Glutamatergic neuron (in vitro differentiated cells): ENCODE measurements at places on chromosomes 4 and X. TPM values are rescaled to one million over a fixed set of nuclear protein-coding genes. Genes with fewer than 3 reads are reported as not detected.

DNA sequence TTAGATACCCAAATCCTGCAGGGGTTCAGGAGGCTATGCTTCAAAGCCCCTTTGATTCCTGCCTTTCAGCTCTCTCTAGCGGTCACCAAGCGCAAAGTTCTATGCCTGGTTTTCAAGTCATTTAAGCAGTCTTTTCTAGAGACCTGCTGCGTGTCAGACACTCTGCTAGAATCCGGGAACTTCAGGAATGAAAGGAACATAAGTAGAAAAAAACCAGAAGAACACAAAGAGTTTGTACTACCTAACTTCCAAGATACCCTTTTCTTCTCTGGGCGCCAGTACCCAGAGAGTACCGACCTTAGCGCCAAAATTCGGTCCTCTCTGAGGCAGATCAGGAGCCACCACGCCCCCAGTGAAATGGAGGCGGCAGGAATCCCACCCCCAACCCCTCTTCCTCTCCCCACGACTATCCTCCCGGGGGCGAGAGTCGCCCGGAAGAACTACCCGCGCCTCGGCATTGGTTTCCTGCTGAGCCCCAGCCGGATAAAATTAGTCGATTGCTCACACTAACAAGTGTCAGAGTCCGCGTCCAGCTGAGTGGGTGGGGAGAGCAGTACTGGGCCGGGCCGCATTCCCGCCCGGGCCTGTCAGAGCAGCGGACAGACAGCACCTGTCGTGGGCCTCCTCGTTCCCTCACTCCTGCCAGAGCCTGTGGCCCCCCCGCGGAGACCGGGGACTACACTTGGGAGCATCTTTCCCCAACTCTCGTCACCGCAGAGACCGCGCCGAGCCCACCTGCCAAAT, 78.8 kb downstream of the RLIM start:
- peak overlapping the region; percentile 71 for H3K4me3 ChIP-seq
- DNase-seq, result peak; percentile 24
- H3K36me3 ChIP-seq, result no peaks in the 10 kb centered on the region

GRCh38 chr4:64857815-64858214, 448.6 kb upstream of the TECRL start:
- DNase-seq, result no peak
- peak overlapping the region; percentile 20 for H3K27ac ChIP-seq
- H3K36me3 ChIP-seq, result no peaks in the 10 kb centered on the region
- peaks cover 12% of the 10 kb centered on the region for H3K4me1 ChIP-seq
- H3K4me3 ChIP-seq, result peak overlapping the region; percentile 72

GRCh38 chr4:25635501-25635900, 20.1 kb upstream of the SLC34A2 start:
- H3K27me3 ChIP-seq, result no peaks in the 10 kb centered on the region
- H3K4me1 ChIP-seq, result no peaks in the 10 kb centered on the region
- DNase-seq, result no peak
- H3K4me3 ChIP-seq, result no peak overlapping the region
- H3K36me3 ChIP-seq, result peaks cover 3% of the 10 kb centered on the region

The NRK gene
- 0.29 TPM for total RNA-seq

The PRIMPOL gene
- total RNA-seq, result 12.8 TPM

GRCh38 chrX:119729408-119730201, 28.8 kb upstream of the SOWAHD start:
- H3K27ac ChIP-seq, result no peak overlapping the region
- H3K4me3 ChIP-seq, result no peak overlapping the region
- H3K4me1 ChIP-seq, result no peaks in the 10 kb centered on the region
- DNase-seq, result peak; percentile 49
- H3K36me3 ChIP-seq, result no peaks in the 10 kb centered on the region

DNA sequence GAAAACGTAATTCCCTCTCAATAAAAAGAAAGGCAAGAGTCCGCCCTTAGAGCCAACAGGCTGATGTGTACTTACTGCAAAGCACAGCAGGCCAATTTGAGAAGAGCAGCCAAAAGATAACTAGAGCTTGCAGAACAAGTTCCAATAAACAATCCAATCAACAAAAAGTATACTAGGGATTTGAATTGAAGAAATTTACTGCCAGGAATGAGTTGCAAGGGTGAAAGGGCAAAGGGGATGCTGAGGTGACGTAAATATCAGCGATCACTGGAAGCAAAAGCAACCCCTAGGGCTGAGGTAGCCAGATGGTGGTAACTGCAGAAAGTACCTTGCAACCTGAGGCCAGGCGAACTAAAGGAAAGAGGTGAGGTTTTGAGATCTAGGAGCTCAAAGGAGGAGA, 152.1 kb upstream of the TENM3 start:
- H3K4me3 ChIP-seq, result no peak overlapping the region
- DNase-seq, result no peak
- peaks cover 23% of the 10 kb centered on the region for H3K4me1 ChIP-seq
- H3K36me3 ChIP-seq, result no peaks in the 10 kb centered on the region
- H3K27me3 ChIP-seq, result peaks cover 3% of the 10 kb centered on the region

- peaks cover 6% of the 10 kb centered on the region for H3K4me1 ChIP-seq
- H3K27ac ChIP-seq, result no peak overlapping the region
- no peaks in the 10 kb centered on the region for H3K27me3 ChIP-seq
Observed at GRCh38 chr4:118941799-118942198, 53.1 kb downstream of the SYNPO2 start.

DNA sequence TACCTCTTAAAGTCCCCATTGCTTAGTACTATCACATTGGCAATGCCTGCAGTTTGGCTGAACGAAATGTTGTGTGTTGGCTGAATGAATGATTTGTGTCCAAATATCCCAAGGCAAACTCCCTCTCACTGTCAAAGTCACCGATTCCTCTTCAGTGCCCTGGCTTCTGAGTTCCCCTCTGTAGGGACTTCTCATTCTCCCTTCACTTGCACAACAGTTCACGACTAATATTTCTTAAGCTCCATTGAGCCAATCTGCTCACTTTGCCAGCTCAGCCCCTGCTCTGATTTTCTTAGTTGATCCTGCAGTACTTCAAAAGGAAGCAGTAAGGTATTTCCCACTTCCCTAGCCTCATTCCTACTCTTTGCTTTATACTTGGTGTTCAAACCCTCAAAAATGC, 21.9 kb upstream of the PACRGL start:
- H3K27ac ChIP-seq, result no peak overlapping the region
- no peak overlapping the region for H3K4me3 ChIP-seq
- no peak for DNase-seq
- H3K4me1 ChIP-seq, result peaks cover 8% of the 10 kb centered on the region

DNA sequence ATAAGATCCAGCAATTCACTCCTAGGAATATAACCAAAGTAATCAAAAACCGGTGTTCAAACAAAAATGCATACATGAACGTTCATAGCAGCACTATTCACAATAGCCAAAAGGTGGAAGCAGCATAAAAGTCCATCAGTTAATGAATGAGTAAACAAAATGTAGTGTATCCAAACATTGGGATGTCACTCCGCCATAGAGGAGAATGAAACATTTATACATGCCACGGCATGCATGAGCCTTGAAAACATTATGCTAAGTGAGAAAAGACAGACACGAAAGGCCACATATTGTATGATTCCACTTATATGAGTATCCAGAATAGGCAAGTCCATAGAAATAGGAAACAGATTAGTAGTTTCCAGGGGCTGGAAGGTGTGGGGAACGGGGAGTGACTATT, 11.0 kb upstream of the PDLIM3 start:
- DNase-seq, result no peak
- peaks cover 4% of the 10 kb centered on the region for H3K4me1 ChIP-seq
- H3K27me3 ChIP-seq, result no peaks in the 10 kb centered on the region

DNA sequence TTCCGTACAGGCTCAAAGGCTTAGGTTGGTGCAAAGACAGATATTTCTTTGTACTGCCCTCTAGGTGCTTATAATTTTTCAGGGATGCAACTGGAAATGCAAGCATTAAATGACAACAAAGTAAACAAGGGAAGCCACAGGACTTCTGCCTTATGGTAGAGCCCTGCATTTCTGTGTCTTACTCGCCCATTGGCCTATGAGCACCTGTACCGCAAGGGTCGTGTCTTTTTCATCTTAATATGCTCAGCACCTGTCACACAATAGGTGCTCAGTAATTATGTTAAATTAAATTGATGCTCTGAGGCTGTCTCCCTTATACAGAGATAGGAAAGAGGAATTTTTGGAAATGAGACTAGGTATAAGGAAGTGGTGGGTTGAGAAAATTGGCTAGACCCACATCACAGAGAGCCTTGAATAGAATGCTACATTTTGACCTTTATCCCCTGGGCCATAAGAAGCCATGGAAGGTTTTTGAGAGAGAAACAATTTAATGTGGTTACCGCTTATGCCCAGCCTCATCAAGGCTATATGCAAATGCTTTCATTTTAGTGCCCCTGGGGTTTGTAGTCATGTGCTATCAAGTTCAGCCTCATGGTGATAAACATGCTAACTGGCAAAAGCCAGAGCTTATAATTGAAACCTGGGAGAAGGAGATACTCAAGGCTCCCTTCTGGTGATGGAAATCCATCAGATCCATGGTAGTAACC, 16.3 kb downstream of the VSIG4 start:
- no peak overlapping the region for H3K4me3 ChIP-seq
- no peak for DNase-seq

The IL13RA2 gene
- total RNA-seq, result not detected

DNA sequence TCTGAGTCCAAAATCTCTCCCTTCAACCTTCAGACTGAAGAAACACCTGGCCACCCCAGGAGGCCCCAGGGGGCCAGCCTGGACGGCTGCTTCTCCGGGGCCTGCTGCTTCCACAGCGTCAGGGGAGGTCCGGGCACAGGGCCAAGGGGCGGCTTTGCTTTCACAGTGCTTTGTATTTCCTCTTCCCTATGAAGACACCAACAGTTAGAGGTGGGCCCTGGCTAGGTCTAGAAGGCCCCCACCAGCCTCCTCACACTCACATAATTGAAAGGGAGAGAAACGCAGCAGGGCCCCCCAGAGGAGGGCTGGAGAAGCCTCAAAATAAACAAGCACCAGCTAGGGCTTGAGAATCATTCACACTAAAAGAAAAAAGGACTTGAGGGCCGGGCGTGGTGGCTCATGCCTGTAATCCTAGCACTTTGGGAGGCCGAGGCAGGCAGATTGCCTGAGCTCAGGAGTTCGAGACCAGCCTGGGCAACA, 17.8 kb downstream of the SCD5 start:
- H3K27ac ChIP-seq, result no peak overlapping the region
- H3K27me3 ChIP-seq, result peaks cover 5% of the 10 kb centered on the region
- H3K36me3 ChIP-seq, result peaks cover 4% of the 10 kb centered on the region
- no peak for DNase-seq
- peaks cover 19% of the 10 kb centered on the region for H3K4me1 ChIP-seq

- no peak overlapping the region for H3K27ac ChIP-seq
- no peak overlapping the region for H3K4me3 ChIP-seq
- DNase-seq, result no peak
- no peaks in the 10 kb centered on the region for H3K36me3 ChIP-seq
- H3K27me3 ChIP-seq, result peaks cover 2% of the 10 kb centered on the region
Observed at GRCh38 chrX:135191838-135192237, 20.6 kb upstream of the CT55 start.

GRCh38 chr4:4755306-4755705, 104.2 kb upstream of the MSX1 start:
- no peak overlapping the region for H3K27ac ChIP-seq
- no peaks in the 10 kb centered on the region for H3K36me3 ChIP-seq
- H3K4me1 ChIP-seq, result peaks cover 11% of the 10 kb centered on the region

- no peak overlapping the region for H3K4me3 ChIP-seq
- H3K27me3 ChIP-seq, result no peaks in the 10 kb centered on the region
- H3K4me1 ChIP-seq, result no peaks in the 10 kb centered on the region
- no peak for DNase-seq
- no peaks in the 10 kb centered on the region for H3K36me3 ChIP-seq
- H3K27ac ChIP-seq, result no peak overlapping the region
Observed at GRCh38 chr4:85798012-85798770, 323.2 kb downstream of the ARHGAP24 start.

The CXCL11 gene
- not detected for total RNA-seq

GRCh38 chr4:112128452-112128851, 16.8 kb upstream of the FAM241A start:
- no peak overlapping the region for H3K27ac ChIP-seq
- no peak for DNase-seq
- peaks cover 1% of the 10 kb centered on the region for H3K27me3 ChIP-seq
- no peaks in the 10 kb centered on the region for H3K36me3 ChIP-seq

DNA sequence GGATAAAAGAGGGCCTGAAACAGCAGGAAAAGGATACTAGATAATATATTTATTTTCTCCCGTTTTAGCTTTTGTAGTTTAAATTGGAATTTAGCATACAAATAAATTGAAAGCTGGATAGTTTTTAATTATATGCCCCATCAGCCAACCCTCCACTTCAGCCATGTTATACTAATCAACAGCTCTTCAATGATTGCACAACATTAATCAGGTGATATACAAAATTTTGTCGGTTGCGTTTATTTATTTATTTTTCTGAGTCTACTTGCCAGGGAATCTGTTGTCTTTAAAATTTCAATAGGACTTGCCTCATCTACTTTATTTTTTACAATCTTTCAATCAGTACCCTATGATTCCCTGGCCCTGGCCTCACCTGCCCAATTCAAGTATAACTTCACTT, 12.1 kb downstream of the DGKK start:
- H3K27me3 ChIP-seq, result no peaks in the 10 kb centered on the region
- H3K4me3 ChIP-seq, result no peak overlapping the region
- peaks cover 4% of the 10 kb centered on the region for H3K4me1 ChIP-seq
- H3K27ac ChIP-seq, result no peak overlapping the region
- no peaks in the 10 kb centered on the region for H3K36me3 ChIP-seq
- no peak for DNase-seq

The CTAG1B gene
- not detected for total RNA-seq

DNA sequence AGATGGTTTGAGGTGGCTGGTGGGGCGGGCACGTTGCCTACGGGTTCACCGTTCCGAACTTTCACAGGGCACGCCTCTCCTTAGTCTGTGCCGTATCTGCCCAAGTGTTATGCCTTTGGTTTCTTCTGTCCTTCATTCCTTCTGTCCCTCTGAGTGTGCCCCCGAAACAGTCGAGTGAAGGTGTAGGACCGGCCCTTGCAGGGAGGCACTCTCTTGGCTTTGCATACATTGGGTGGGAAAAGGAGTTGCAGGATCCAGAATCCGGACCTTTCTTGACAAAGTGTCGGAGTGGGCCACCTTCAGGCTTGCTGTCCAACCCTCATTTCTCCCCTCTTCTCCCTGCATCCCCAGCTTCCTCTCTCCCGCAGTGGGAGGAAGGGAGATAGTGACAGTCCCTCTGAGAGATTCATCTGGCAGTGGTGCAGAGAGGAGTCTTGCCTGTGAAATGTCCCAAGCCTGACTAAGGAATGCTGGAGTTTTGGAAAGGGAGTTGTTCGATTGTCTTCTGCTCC, 569 bp downstream of the ARFIP1 start:
- H3K4me3 ChIP-seq, result peak overlapping the region; percentile 99
- no peaks in the 10 kb centered on the region for H3K36me3 ChIP-seq
- H3K4me1 ChIP-seq, result peaks cover 23% of the 10 kb centered on the region
- peak; percentile 22 for DNase-seq

GRCh38 chrX:153878969-153879653, 6.9 kb downstream of the L1CAM start:
- H3K36me3 ChIP-seq, result peaks cover 4% of the 10 kb centered on the region
- peaks cover 21% of the 10 kb centered on the region for H3K27me3 ChIP-seq
- peaks cover 22% of the 10 kb centered on the region for H3K4me1 ChIP-seq
- DNase-seq, result peak; percentile 73

DNA sequence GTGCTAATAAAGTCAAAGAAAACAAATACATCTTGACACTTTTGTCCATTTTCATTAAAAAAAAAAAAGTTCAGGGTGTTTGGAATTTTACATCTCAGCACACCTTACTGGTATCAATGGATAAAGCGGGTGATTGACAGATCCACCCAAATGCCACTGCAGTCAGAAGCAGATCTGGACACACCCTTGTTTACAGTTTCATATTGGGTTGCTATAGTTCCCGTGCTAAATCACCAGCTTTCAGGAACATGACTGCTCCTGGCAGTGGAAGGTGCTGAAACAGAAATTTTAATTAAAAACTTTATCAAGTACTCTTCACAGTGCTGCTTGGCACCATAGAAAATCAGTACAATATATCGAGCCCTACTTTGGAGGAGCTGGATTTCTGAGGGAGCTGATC, 116.3 kb downstream of the STOX2 start:
- H3K4me1 ChIP-seq, result peaks cover 16% of the 10 kb centered on the region
- H3K36me3 ChIP-seq, result no peaks in the 10 kb centered on the region
- no peak for DNase-seq
- no peaks in the 10 kb centered on the region for H3K27me3 ChIP-seq
